CD4-positive, alpha-beta T cell treated with Interleukin-15 for 1 hour (primary cell): ENCODE measurements at places on chromosomes 1 and 21.

DNA sequence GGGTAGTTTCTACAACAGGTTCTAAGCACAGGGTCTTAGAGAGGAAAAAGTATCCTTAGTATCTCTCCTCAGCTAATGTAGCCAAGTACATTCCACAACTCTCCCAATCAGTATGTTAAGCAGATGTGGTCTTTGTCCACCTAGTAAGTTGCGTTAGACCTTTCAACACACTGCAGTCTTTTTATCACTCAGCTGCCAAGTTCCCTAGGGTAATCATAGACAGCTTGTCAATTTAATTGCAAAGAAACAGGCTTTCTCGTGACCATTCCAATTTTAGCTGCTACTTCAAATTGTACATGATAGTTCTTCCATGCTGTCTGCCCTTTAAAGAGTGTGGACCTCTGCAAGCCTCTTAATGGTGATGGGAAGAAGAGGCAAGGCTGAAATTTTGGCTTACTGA, 211.8 kb upstream of the PKN2 start:
- DNase-seq: no peak

DNA sequence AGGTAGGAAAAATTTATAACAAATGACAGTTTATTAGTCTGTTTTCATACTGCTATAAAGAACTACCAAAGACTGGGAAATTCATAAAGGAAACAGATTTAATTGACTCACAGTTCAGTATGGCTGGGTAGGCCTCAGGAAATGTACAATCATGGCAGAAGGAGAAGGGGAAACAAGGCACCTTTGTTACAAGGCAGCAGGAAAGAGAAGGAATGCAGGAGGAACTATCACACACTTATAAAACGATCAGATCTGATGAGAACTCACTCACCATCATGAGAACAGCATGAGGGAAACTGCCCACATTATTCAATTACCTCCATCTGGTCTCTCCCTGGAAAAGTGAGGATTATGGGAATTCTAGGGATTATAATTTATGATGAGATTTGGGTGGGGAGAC, 61.3 kb downstream of the ASB17 start:
- no peak for DNase-seq

DNA sequence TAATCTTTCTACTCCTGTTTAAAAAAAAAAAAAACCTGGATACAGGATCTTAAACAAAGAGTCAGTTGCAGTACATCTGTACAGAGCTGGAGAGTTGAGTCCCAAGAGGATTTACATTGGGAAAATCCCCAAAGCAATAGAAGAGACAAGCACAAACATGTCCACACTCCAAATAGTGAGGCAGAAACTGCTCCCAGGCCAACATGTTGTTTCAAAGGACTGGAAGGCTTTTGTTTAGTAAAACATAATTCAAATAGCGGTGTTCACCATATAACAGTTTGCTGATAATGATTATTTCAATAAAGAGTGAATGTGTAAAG, 425.4 kb downstream of the ADGRL2 start:
- DNase-seq: no peak

- no peak for DNase-seq
Observed at GRCh38 chr1:226920446-226920894, 19.6 kb upstream of the COQ8A start.

DNA sequence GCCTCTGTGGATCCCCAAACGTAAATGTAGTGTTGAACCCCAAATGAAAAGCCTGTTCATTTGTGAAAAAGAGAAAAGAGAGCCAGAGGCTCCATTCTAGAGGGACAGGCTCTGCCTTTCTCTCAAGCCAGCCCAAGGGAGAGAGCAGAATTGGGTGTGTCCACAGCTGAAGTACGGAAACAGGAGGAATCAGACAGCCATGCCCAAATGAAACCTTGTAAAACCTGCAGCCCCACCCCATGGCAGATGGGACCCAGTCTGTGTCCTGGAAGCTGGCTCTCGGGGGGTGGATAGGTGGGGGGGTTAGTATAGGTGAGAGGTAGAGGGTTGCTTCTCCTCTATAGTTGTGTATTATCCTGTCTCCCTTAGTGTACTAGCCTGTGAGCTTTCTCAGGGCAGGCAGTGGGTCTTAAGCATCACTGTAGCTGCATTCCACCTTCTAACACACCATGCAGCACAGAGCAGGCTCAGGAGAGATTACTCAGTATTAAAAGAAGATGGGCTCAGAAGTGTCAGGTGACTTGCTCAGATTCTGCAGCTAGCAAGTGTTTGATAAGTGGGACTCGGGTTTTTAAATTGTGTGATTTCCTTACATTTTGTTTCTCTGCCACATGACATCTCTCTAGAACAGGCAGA, 67.4 kb upstream of the SIPA1L2 start:
- DNase-seq: no peak
